ENCODE measurements at places on chromosomes 6 and 20.

- DNase-seq = no peak
These were observed 94.2 kb upstream of the MOCS1 start for GRCh38 chr6:40028449-40028848.

DNA sequence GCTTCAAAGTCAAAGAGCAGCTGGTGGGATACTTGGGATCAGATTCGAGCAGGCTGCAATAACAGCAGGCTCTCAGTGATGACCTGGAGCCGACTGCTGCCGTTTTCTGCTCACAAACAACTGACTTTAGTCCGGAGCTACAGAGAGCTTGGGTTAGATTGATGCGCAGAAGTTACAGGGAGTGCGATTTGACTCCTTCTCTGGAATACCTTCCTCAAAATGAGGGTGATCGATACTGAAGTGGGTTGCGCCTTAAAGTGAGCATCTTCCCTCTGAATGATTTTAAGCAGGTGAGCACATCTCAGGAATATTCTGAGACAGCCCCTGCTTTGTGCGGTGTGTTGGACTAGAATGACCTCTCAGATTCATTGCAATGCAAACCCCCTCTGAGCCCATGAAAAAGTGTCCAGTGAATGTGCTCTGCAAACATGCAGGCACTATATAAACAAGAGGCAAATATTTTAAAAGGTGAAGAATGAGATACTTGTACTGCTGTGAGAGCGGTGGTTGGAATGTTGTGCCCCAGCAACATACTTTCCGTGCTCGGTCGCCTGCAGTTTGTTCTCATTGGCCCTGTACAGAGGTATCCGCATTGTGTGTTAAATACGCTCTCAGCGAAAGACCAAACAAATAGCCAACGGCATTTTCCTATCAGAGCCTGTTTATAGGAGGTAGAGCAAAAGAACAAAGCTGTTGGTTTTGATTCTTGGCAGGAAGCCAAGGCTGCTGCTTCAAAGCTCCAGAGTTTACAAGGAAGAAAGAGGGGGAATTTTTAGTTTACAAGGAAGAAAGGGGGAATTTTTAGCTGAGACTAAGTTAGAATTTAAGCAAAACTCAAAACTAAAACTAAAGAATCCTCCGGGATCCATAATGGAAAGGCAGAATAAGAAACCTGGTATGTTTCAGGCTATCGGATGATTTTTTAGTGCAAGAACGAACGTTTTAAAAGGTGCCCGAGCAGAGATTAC, 67.7 kb downstream of the PHACTR2 start:
- peak; percentile 51 for DNase-seq

DNA sequence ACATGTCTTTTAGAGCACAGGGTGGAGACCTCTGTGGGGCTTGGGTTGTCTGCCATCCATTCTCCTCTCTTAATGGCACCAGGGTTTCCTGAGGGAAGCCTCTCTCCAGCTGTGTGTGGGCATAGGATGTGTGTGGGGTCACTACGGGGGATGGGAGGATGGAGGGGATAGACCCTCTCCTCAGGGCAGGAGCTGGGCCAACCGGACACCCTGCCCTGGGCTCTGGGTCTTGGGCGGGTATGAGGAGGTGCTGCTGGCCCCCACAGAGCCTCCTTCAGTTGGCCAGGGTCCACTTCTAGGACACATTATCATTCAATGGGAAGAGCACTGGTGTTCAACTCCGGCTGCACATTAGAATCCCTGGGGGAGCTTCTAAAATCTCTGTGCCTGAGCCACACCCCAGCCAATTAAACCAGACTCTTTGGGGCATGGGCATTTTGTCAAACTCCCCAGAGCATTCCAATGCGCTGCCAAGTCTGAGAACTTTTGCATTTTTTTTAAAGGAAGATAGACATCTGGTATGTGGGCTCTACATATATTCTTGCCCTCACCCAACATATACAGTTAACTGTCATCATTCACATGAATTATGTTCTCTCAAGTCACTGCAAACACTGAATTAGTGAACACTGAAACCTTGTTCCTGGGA, 38.5 kb downstream of the TRAM2 start:
- DNase-seq = no peak

DNA sequence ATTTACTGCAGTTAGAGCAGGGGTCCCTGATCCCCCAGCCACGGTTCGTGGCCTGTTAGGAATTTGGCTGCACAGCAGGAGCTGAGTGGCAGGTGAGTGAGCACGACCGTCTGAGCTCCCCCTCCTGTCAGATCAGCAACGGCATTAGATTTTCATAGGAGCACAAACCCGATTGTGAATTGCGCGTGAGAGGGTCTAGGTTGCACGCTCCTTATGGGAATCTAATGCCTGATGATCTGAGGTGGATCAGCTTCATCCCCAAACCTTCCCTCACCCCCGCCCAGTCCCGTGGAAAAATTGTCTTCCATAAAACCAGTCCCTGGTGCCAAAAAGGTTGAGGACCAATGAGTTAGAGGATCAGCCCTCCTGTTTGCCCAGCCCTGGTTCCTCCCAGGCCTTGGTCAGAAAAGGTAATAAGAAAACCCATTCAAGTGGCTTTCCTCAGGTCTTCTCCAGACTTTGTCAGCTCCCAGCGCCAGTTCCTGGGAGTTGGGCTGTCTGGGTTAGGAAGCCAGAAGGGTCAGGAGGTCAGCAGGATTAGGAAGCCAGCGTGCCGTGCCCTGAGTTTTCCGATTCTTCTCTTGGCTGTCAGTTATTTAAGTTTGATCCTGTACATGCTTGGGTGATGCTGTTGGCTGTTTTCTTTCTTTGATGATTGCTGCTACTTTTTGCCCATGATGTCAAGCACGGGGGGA, 139.9 kb upstream of the PMEPA1 start:
- no peak for DNase-seq

GRCh38 chr6:25468881-25469280, 183.1 kb upstream of the SCGN start:
- no peak for DNase-seq

DNA sequence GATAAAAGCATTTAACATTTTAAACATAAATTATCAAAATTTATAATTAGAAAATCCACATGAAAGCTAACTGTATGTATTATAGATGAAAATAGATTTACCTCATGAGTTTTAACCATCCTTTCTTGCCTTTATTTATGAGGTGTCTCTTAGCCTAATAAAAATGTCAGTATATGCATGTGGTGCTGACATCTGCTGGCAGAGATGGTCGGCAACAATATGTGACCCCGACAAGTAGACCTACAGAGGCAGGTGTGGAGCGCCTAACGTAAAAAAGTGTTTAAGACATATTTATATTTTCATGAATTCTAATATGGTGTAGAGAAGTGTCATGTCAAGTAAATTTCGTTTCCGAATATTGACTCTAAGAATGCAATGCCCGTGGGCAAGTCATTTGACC, 149.0 kb upstream of the FUT9 start:
- no peak for DNase-seq

DNA sequence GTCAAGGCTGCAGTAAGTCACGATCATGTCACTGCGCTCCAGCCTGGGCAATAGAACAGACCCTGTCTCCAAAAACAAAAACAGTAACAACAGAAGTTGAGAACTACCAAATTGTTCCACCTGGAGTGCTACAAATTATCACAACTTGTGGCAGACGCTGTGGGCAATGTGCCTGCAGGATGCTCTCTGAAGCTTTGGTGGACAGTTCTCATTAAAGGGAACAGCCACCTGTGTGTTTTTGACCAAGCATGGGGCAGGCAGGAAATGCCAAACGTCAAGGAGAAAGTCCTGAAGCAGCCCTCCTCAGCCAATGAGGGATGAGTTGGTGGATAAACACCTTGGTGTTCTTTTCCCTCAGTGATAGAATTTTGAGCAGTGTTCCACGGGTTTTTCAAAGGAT, 15.8 kb downstream of the COX4I2 start:
- no peak for DNase-seq

DNA sequence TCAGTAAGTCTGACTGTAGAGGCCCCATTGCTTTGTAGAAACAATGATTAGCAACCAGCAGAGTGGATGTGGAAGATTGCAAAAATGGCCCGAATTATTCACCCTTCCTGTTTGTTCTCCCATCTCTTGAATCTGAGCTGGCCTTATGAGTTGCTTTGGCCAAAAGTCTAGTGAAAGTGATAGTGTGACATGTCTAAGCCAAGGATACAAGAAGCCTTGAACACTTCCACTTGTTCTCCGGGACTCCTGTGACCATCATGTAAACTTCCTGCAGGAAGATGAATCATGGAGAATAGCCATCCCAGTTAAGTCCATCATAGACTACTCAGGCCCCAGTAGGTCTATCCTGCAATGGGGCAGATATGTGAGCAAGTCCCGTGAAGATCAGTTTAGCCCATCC, 252.0 kb upstream of the JAG1 start:
- no peak for DNase-seq

- DNase-seq = peak; percentile 55
These were observed 6.3 kb downstream of the OR2A4 start for GRCh38 chr6:131694832-131695426.

GRCh38 chr6:76677017-76677416, 604.6 kb upstream of the IMPG1 start:
- no peak for DNase-seq

GRCh38 chr6:111175109-111175508, 87.8 kb downstream of the SLC16A10 start:
- DNase-seq = no peak

- DNase-seq = no peak
These were observed 71.8 kb upstream of the L3MBTL3 start for GRCh38 chr6:129946439-129947140.

- DNase-seq = peak; percentile 89
These were observed 45.4 kb downstream of the MDFI start for GRCh38 chr6:41683523-41684310.

DNA sequence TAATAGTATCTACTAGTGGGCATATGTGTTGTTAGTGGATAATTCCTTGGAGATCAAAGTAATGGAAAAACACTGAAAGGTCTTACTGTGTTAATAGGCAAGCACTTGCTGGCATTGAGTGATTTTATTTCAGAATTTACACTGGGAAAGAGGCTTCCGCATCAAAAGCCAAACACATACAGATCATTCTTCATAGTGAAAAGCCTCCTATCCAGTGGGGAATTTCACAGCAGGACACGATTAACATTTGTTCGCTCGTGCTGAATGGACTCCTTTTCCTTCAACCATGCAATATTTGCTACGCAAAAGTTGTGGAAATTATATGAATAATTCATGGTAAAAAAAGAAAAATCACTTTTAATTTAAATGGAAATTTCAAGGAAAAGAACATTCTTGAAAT, 26.4 kb downstream of the GABRR1 start:
- no peak for DNase-seq

DNA sequence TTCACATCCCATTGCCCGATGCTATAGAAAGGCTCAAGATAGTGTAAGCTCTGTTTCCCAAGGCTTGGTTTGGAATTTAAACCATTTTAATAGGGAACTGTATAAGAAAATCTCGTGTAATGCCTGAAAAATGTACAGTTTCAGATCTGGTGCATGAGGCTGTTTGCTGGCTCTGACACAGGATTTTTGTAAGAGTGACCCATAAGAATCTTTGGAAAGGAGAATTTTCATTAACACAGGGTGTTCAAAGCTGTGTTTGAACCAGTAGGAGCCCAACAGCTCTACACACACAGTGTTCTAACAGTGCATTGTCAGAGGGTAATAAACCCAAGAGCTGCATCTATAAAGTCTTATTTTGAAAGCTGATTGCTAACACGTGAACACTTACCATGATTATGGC, 293.5 kb downstream of the PRL start:
- DNase-seq = no peak

DNA sequence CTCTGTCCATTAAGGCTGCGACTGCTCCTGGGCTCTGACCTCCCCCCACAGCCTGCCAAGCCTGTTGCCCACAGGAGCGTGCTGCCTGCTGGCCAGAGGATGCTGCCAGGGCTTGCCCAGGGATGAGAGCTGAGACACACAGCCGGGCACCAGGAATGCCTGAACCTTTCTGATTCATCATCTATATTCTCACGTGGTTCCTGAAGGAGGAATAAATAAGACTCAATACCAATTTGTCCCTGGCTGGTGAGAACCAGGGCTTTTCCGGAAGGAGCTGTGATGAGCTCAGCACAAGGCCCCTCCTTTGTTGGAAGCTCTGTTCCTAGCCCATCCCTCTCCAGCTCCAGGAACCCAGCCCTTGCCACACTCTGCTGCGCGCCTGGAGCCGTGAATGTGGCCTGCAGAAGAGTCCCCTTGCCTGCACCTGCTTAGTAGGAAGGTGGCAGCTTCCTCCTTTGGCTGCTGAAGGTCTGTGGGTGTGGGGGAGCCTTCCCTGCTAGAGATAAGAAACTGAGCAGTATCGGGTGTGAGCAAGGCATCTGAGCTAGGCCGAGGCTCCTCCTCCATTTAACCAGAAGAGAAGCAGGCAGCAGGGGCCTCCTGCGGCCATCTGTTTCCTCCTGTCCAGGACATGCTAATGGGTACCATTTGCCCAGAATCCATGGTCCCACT, 37.9 kb downstream of the SYNDIG1 start:
- no peak for DNase-seq

GRCh38 chr6:148999501-148999900, 252.7 kb downstream of the UST start:
- DNase-seq = no peak

GRCh38 chr6:28336284-28337120, 554 bp upstream of the ZSCAN31 start:
- DNase-seq = peak; percentile 43

DNA sequence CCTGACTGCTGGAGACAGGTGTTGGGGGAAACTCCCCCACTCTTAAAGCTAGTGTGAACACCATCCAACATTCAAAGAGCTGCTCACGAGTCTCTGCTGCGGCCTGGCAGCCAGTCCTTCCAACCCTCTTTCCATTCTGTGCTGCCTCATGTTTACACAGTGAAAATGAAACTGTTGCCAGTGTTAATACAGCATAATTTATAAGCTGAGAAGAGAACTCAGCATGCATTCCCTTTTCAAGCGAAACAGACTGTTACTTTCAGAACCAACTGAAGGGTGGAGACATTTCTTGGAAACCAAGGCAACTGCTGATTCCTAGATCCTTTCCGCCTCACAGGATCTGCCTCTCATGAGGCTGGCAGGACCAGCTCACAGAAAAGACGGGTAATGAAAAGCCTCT, 533.8 kb upstream of the ID4 start:
- peak; percentile 28 for DNase-seq

- DNase-seq = no peak
These were observed 86.6 kb upstream of the BMP2 start for GRCh38 chr20:6680854-6681253.

GRCh38 chr6:89409461-89410035, 2.5 kb downstream of the RRAGD start:
- DNase-seq = no peak

- no peak for DNase-seq
These were observed 27.5 kb upstream of the SNRPC start for GRCh38 chr6:34729631-34730470.

- DNase-seq = no peak
These were observed 27.4 kb downstream of the GLP1R start for GRCh38 chr6:39075807-39076622.

DNA sequence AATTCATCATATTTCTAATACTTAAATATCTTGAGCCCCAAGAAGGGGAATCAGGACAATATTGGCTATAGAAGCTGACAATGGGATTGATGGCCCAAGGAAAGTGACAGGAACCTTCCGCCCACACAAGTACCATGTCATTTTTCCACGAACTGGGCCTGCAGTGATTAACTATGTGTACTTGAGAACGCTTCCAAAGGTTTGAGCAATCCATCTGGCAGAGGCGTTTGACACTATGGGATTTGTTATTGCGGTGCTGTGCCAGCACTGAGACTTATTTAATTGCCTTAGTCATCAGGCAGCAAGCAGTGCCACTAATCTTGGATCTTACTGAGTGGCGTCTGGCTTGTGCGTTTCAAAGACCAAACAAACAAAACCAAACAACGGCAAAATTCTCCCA, 135.6 kb upstream of the UST start:
- no peak for DNase-seq

Measured in midbrain (tissue), 1 donor.